Stimulated activated CD4-positive, alpha-beta T cell treated with anti-CD3 and anti-CD28 coated beads, Interleukin-4, amount 100 ng/mL, for 1 hour (primary cell): ENCODE measurements at places on chromosomes 5 and 9.
A peak's percentile ranks its signal among the peaks of the same experiment; 100 is the strongest.

DNA sequence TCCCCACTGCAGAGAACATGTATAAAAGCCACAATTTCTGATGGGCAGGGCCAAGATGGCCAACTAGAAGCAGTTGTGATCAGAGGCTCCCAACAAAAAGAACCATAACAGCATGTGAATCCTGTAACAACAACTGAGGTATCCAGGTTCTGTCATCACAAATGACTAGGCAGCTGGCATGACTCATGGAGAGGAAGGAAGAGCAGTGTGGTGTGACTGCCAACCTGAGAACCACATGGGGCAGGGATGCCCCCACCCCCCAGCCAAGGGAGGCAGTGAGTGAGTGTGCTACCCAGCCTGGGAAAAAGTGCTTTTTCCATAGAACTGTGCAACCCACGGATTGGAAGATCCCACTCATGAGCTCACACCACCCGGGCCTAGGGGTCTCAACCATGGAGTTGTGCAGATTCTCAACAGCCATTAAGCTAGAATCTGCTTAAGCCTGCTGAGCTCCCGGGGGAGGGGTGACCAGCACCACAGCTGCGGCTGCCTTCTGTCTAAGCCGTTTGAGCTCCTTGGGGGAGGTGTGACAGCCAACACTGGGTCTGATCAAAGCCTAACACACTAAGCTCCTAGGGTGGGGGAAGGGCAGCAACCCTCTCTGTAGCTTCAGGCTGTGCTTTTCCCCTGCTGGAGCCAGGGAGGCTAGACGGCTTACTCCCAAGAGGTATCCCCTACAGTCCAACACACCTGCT, 80.1 kb upstream of the DMAC1 start:
- DNase-seq, result peak; percentile 6

- DNase-seq, result no peak
These were observed 124.1 kb downstream of the C9orf152 start for GRCh38 chr9:110083866-110084265.

- DNase-seq, result no peak
These were observed 85.4 kb downstream of the KCNN2 start for GRCh38 chr5:114447084-114447773.

DNA sequence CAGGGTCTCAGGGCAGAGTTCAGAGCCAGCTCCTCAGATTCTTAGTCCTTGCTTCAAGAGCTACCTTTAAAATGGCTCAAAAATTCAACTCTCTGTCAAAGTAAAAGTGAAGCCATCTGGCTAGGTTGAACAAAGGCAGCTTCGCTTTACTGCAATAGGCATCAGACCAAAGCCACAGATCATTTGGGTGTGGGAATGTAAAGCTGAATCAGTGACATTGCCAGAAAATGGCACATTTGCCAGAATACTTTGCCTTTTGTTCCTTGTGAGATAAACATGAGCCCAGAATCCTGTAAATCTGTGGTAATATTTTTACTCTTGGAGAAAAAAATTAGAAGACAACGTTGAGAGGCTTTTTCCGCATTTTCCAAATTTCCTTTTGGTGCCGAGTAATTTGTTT, 210.5 kb downstream of the PALM2AKAP2 start:
- DNase-seq, result no peak

- no peak for DNase-seq
These were observed 63.5 kb upstream of the RAD23B start for GRCh38 chr9:107219486-107220077.

DNA sequence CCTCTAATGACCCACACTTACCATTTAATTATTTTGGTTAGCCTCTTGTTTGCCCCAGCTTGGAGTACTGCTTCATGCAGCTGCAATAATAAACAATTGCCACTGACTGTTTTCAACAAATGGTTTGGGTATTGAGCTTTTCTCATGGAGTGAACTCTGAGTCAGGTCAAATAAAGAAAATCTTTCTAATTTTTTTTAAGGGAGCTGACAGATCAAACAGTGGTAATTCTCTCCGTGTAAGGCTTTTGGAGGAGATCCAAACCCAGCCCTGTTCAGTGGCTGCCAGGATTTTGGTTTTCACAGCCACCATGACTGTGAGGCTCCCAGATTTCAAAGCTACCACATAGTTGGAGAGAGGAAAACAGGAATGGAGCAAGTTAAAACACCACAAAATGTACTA, 110.7 kb upstream of the EFNA5 start:
- DNase-seq, result no peak

DNA sequence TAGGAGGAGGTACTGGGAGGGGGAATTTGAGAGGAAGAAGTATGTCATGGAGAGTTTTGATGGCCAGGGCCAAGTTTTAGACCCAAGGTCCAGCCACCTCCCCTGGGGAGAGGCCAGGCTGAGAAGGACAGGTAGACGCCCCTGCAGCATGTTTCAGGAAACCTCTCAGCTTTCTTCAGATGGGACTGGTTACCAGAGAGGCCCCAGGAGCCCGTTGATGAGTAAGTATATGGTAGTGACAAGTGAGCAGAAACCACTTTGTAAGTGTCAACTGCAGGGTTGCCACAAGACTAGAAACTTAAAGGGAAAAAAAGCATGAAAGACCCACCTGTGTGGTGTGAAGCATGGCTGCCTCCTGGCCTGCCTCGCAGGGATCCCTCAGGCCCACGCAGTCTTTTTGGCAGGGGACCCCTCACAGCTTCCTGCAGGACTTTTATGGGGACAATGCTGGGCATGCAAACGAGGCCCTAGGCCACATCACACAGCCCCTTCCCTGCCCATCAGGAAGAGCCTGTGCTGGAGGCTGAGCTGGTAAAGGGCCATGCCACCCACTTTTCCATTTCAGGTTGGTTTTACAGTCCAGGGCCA, 255.9 kb downstream of the FSTL4 start:
- DNase-seq, result no peak

DNA sequence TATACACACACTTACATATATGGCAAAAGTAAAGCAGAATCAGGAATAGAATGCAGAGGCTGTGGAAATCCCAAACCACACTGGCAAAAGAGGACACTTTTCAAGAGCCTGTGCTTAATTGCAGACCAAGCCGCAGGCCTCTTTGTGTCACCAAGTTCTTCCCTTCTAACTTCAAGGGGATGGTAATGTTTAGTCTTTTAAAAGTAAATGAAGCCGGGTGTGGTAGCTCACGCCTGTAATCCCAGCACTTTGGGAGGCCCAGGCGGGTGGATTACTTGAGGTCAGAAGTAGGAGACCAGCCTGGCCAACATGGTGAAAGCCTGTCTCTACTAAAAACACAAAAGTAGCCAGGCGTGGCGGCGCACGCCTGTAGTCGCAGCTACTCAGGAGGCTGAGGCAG, 28.7 kb downstream of the ROR2 start:
- DNase-seq, result no peak

GRCh38 chr5:94613583-94613982, 4.8 kb downstream of the KIAA0825 start:
- no peak for DNase-seq

GRCh38 chr9:90044263-90044662, 439.5 kb downstream of the GADD45G start:
- no peak for DNase-seq

GRCh38 chr9:123343443-123344191, 12.4 kb upstream of the CRB2 start:
- DNase-seq, result no peak

GRCh38 chr5:11322133-11322532, 561.1 kb upstream of the DAP start:
- DNase-seq, result no peak

- no peak for DNase-seq
These were observed 5.8 kb downstream of the DPP7 start for GRCh38 chr9:137108608-137109249.

DNA sequence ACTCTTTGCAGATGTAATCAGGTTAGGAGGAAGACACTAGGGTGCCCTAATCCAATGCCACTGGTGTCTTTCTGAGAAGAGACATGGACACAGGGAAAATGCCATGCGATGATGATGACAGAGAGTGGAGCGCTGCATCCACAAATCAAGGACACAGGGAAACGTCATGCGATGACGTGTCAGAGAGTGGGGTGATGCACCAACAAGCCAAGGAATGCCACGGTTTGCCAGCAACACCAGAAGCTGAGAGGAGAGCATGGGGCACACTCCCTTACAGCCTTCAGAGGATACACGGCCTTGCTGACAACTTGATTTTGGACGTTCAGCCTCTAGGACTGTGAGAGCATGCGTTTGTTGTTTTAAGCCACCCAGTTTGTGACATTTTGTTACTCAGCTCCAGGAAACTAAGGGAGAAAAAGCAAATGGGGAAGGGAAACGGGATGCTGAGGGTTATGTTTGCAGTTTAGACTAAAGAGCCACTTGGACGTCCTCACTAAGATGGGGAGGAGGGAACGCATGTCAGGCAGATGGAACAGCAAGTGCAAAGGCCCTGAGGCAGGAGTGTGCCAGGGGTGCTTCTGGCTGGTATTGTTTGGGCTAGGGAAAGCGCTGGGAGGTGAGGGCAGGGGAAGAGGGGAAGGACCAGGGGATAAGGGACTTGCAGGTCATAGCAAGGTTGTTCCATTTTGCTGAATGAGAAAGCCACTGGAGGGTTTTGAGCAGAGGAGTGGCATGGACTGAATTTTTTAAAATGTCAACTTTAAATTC, 2.5 kb upstream of the TENT4A start:
- DNase-seq, result no peak
